ENCODE measurements at places on chromosomes 3 and 15.
A peak's percentile ranks its signal among the peaks of the same experiment; 100 is the strongest.

GRCh38 chr3:12513694-12514446, 29.6 kb downstream of the TSEN2 start:
- no peak for DNase-seq

- no peak for DNase-seq
Measured at GRCh38 chr3:88318067-88318466, 168.3 kb downstream of the C3orf38 start.

GRCh38 chr3:144458283-144458682, 486.7 kb downstream of the DIPK2A start:
- no peak for DNase-seq

- DNase-seq: peak; percentile 60
Measured at GRCh38 chr15:67820992-67821783, 4.1 kb upstream of the SKOR1 start.

DNA sequence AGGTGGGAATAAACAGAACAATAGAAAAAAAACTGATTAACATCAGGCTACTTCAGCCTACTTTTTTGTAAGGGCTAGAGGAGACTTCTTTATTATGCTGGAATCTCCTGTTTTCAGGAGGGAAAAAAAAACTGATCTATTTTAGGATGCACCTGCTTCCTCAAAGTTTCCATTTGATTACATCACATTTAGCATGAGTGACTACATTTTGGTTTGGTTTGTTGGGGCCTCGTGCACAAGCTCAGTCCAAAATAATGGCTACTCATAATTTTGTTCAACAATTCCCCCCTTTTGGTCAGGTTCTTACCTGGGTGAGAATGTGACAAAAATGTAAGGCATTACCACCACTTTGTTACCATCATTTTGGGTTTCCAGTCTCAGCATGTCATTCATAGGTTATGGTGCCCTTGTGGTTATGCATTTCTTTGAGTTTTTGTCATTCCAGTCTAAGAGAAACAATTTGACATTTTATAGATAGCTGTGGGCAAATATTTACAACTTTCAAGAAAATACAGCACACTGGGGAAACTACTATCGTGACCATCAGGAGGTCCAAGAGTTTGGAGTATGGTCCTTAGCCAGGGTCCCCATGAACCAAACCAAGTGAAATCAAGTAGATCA, 93.6 kb upstream of the ATP11B start:
- no peak for DNase-seq

GRCh38 chr15:85684174-85684710, 110.5 kb downstream of the KLHL25 start:
- no peak for DNase-seq

Data from fibroblast of villous mesenchyme (primary cell).